WTC11 (cell line): ENCODE measurements at places on chromosomes 12 and 14. TPM values are rescaled to one million over a fixed set of nuclear protein-coding genes. Genes with fewer than 3 reads are reported as not detected.

MFAP5 gene
- 0.69 to 0.96 TPM in 2 of 3 replicates, not detected in the other for total RNA-seq

PRB2 gene
- total RNA-seq: not detected in 3 replicates

SLC10A1 gene
- total RNA-seq: 0.09 TPM in 1 of 3 replicates, not detected in the others

AKAP3 gene
- 1.8 to 2.6 TPM (median 1.9 TPM) in 3 replicates for total RNA-seq

PPFIA2 gene
- total RNA-seq: 0.92 to 1.8 TPM (median 1.1 TPM) in 3 replicates

SRSF9 gene
- total RNA-seq: 274 to 286 TPM (median 276 TPM) in 3 replicates

GDF3 gene
- total RNA-seq: 34.4 to 42.0 TPM (median 38.2 TPM) in 3 replicates
